NCI-H2081 treated with DMSO at 0.1 percent for 48 hours (cell line): ENCODE measurements at places on chromosomes 12 and 14.

GRCh38 chr12:109779382-109779781 lies 53.8 kb downstream of the TRPV4 start:
- no peak for DNase-seq

DNA sequence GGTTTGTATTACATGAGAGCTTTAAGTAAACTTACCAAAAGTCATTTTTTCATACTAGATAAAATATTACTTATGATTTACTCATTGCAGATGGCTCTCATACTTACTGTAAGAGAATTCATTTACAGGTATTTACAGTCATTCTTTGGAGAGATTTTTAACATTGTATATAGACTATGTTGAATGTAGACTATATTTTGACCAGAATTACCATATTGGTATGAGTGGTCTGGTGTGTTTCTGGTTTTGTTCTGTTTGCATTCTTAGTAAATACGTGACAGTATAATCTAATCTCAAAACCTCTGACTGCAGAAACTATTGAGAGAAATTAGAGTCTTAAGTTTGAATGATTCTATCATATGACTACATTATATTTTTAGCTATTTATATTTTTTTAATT lies 91.1 kb downstream of the USP15 start:
- DNase-seq = no peak

- no peak for DNase-seq
Measured at GRCh38 chr12:83040339-83040738, 353.6 kb downstream of the TMTC2 start.

DNA sequence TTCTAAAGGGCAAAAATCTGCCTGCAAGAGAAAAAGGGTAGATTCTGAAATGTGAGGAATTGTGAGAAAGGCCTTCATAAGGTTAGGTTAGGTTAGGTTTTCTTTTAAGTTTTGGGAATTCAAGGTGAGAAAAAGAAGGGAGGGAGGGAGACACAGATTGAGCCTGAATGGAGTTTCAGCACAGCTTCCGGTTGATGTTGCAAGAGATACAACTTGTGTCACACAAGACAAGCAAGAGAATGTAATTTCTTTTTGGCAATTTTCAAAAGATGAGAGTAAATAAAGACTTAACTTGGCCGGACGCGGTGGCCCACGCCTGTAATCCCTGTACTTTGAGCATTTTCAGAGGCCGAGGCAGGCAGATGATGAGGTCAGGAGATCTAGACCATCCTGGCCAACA lies 63.8 kb downstream of the CPSF2 start:
- no peak for DNase-seq

DNA sequence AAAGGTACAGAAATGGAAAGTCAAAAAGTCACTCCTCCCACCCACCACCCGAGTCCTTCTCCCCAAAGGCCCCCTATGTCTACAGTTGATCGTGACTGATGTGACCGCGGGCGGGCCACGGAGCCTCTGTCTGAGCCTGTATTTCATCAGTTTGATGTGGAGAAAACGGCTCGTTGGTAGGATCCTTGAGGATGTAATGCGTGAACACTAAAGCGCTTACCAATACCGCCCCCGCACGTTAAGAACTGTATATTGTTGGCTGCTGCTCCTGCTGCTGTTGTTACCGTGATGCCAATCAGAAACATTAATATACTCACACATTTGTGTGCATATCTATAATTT lies 24.6 kb upstream of the UBC start:
- DNase-seq = no peak

DNA sequence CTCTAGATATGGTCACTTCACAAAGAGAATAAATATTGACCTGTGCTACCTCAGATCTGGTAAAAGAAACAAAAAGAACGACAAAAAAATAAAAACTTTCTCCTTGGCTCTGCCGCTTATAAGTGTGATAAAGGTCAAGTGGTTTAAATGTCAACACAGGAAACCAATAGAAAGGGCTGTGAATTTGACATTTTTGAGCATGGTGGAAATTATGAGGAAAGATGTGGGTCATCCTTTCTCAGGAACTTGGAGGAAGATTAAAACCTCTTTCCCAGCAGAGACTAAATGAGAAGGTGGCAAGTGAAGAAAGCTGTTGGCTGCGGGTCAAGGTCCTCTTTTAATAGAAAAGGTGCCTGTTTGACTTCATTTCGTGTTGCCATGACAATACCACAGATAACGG lies 28.2 kb downstream of the TESPA1 start:
- DNase-seq = no peak

- DNase-seq = no peak
Measured at GRCh38 chr14:103241531-103241930, 92.5 kb upstream of the EIF5 start.

DNA sequence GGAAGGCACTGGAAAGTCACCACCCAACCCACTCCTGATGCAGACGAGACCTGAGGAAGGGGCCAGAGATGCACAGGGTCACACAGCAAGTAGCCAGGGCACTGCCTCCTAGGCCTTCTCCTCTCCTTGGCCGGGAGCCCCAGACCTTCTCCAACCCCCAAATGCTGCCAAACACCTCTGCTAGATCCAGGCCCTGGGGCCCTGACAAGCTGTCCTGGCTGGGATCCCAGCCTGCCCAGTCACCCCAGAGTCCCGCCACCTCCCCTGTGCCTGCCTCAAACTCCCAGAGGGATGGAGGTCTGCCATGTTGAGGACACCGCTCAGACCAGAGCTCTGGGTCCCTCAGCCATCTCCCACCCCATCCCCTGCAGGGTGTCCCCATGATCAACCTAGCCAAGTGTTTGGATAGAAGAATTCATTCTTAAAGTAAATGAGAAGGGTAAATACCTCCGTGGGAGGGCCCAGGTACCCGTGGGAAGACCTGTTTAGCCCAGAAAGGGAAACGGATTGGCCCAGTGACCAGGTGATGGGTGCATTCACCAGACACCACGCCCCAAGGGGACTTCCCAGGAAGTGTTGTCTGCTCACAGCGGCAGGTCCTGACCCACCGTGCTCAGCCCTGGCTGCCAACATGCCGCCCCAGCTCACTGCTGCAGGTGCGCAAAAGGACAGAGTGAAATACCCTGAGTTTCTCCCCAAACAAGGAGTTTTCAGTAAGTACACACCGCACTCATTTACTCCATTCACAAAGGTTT lies 4.6 kb upstream of the DIO3 start:
- no peak for DNase-seq

DNA sequence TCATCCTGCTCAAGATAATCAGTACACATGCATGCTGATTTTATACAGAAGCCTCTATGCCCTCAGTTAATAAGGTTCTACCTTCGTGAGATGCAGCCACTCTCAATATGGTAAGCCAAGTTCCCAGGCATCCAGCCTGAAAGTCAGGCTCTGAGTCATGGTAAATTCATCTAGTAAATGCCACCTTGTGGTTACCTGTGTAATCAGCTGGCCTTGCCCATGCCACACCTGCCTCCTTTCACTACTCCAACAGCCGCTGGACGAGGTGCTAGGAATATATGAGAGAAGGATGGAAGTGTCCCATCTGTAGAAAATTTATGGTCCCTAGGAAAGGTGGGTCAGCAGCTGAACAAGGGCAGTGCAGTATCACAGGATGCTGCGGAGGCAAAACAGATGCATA lies 207.3 kb downstream of the SSPN start:
- DNase-seq = no peak
